C1 segment of cervical spinal cord (tissue), 14 donors: ENCODE measurements at places on chromosomes 1 and 21.

GRCh38 chr1:28855469-28855951, 43.5 kb downstream of the OPRD1 start:
- DNase-seq, result no peak

DNA sequence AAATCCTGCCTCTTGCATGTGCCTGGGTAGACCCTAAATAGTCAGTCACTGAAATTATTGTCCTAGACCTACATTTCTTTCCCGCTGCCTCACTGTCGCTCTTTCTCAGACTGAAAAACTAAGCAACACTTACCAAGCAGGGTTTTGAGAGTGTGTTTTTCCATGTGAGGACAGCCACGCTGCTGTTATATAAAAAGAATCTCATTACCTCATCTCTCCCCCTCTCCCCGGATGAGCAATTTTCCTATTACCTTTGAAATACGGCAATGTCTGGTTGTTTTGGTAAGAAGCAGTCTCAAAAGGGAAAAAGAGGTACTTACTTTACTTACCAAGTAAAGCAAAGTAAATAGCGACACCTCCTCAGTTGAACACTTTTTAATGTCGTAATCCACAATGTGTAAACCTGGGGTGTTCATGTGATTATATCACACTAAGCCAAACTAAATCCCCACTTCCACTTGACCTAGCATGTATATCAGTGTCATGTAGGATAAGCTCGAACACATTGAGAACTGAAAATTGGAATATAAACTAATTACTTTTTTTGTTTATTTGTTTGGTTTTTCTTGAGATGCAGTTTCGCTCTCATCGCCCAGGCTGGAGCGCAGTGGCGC, 12.2 kb upstream of the VN1R5 start:
- no peak for DNase-seq

- DNase-seq, result no peak
Measured at GRCh38 chr1:117113199-117113598, 8.3 kb downstream of the TRIM45 start.

DNA sequence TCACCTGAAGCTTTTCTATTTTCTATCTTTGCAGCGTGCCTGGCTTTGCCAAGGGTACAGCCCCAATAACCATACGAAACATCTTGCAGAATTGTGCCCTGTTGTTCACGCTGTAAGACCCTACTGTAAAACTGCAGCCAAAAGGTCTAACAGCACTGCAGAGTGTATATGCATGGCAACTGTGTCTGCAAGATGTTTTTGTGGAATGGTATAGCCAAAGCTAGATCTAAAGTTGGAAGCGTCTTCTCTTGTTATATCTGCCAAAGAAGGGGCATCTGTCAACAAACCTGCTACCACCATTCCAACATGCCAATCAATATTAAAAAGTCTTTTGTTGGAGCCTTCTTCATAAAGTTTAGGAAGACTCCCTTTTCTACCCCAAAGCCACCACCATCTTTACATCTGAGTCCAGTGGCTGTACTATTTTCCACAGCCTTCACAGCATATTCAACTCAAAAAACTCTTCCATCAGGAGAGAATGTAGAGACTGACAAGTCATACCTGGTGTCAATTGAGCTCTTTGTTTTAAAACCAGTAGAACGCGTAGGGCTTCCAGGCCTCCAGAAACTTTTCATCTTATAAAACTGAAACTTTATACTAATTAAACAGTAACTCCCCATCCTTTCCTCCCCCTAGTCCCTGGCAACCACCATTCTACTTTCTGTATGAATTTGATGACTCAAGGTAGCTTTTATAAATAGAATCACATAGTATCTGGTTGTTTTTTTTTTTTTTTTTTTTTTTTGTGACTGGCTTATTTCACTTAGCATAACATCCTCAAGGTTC, 40.0 kb downstream of the ZSCAN20 start:
- DNase-seq, result no peak

DNA sequence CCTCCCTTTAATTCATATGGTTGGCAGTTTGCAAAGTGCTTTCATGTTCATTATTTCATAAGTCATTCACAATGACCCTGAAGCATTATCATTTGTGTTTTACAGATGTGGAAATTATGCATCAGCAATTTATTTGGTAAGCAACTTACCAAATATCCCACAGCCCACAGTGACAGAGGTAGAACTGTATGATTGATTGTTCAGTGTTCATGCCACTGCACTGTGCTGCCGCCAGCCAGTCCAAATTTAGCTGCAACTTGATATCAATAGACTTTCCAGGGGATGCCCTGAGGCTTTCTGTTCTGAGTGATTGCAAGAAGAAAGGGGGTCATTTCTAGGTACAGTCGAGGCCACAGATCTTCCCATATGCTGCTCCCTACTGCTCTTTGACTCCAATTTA, 380.3 kb downstream of the PLPP3 start:
- DNase-seq, result no peak

- no peak for DNase-seq
Measured at GRCh38 chr1:225995919-225996864, 3.0 kb downstream of the SDE2 start.

DNA sequence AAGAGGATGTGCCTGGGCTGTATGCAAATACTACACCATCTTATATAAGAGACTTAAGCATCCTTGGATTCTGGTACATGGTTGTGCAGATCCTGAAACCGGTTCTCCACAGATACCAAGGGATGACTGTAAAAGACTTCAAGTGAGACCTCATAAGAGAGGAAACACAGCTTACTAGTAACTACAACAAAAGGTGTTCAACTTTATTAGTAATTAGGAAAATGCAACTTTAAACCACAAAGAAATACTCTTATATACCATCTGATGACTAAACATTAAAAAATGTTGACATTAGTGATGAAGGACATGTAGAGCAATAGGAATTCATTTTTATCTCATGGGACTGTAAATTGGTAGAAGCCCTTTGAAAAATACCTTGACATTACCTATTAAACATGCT, 102.7 kb downstream of the RASAL2 start:
- no peak for DNase-seq

- no peak for DNase-seq
Measured at GRCh38 chr1:15628003-15628402, 10.7 kb downstream of the DDI2 start.

DNA sequence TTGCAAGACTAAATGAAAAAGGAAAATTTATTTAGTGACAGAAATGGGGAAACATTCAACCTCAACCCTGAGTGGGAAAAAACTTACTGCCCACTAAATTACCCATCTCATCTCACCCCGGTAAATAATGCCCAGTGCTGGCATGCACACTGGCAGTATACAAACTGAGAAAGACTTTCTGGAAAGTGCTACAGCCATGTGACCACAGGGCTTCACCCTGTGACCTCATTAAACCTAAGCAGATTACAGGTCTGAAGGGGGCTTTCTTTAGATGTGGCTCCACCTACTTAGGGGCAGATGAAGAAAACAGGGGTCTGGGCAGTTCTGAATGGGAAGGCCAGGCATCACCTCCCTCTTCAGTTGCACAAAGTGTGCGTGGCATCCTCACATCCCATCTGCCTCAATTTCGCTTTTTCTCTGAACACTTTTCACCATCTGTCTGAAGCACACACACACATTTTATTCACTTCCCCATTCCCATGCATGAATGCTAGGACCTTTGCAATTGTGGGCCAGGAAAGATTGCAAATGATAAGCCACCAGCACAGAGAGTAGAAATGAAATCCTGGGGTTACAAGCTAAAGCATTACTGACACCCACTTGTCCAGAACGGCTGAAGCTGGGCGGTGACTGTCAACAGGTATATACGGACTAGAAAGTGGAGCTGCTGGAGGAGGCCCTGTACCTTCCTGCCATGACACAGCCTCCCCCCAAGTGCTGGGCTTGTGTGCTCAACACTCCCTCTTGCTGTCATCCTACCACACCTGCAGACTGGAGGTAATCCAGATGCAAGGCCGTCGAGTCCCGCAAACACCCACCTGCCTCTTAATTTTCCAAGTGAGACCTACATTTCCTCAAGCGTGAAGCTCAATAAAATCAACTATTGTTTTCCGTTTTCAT, 2.7 kb downstream of the NADK start:
- no peak for DNase-seq

DNA sequence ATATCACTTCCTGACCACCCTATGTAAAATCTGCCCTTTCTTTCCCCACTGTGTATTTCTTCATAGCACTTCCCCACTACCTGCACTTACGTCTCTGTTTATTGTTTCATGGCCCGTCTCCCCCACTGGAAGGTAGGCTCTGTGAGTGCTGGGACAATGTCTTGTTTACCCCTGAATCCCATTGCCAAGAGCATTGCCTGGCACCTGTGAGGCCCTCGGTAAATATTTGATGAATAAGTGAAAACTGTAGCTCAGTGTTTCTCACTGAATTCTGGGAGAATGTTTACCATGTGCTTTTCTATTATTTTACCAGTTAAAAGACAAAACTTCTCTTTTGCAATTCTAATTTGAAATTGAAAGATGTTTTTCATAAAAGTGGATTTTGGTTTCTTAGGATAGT, 11.8 kb downstream of the NFASC start:
- no peak for DNase-seq

DNA sequence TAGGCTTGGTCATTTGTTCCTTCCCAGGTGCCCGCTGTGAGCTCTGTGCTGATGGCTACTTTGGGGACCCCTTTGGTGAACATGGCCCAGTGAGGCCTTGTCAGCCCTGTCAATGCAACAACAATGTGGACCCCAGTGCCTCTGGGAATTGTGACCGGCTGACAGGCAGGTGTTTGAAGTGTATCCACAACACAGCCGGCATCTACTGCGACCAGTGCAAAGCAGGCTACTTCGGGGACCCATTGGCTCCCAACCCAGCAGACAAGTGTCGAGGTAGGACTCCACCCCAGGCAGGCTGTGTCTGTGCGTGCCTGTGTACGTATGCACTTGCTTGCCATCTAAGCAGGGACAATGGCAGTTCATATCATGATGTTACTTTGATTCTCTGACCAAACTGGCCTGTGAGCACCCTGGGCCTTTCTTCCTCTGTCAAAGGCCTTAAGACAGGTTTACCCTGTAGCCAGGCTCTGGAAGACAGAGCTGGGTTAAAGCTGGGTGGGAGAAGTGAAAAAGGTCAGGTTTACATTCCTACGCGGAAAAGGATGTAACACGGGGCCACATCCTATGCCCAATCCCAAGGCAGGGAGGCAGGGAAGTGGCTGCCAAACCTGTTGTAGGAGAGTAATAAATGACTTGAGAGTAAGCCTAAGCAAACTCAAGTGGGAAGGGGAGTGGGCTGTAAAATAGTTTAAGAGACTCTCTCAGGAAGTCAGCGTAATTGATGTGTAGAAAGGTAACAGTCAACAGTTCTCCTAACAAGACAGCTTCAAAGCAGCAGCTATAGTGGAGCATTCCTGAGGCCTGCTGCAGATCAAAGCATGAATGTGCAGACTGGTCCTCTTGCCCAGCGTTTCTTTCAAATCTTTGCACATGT, 42.5 kb downstream of the LAMC2 start:
- no peak for DNase-seq

DNA sequence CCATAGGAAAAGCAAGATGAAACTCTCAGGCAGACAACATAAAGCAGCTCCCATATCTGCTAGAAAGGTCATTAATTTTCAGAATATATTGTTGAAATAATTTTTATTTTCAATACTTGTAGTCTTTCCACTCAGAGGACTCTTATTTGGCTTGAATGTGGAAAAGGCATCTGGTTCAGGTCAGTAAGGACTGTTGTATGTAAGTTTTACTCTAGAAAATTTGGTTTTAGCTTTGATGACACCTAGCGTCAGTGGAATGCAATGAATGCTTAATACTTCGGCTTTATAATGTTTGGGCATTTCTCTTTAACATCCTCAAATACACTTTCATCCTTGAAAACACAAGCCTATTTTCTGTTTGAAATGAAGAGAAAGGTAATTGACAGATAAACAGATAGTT, 63.3 kb downstream of the LRRC40 start:
- no peak for DNase-seq

DNA sequence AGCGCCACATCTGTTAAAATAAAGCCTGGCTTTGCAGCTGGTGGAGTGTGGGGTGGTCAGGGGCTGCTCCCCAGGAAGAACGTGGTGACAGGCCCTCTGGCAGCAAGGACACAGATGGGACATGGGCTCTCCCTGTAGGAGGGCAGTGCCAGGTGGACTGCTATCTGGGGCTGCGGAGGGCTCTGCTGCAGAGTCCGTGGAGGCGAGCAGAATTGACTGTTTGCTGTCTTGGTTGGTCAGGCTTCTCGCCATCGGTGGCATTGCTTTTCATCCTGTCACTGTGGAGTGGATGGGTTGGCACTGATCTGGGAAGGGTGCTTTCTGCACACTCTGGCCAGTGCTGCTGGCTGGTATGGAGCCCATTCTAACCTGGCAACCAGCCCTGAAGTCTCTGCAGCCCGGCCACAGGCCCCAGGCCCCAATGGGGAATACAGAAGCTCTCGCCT, 103.0 kb downstream of the LAMC2 start:
- DNase-seq, result no peak

- DNase-seq, result no peak
Measured at GRCh38 chr1:152951711-152952110, 4.7 kb downstream of the SPRR5 start.

DNA sequence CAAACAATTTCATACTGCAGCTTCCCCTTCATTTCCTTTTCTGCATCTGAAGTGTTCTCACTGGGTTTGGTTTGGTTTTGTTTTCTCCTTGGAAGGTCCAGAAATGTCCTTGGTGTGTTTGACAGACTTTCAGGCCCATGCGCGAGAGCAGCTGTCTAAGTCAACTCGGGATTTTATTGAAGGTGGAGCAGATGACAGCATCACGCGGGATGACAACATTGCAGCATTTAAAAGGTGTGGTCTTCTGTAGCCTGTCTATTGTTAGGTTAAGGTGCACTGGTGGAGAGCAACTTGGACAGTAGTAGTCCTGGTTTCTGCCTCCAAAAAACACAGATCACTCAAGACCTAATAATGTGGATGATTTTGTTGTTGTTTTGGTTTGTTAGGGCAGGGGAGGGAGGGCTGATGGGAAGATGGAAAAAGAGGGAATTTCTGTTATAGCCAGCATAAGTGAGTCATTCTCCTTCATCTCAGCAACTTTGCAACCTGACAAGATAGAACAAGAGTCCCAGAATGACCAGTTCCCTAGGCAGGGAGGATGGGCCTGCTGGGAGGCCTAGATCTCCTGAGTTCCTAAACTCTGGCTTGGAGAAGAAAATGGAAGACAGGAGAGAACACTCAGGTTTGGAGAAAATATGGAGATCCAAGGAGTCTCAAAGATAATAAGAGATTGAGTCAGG, 12.5 kb downstream of the HAO2 start:
- DNase-seq, result no peak

DNA sequence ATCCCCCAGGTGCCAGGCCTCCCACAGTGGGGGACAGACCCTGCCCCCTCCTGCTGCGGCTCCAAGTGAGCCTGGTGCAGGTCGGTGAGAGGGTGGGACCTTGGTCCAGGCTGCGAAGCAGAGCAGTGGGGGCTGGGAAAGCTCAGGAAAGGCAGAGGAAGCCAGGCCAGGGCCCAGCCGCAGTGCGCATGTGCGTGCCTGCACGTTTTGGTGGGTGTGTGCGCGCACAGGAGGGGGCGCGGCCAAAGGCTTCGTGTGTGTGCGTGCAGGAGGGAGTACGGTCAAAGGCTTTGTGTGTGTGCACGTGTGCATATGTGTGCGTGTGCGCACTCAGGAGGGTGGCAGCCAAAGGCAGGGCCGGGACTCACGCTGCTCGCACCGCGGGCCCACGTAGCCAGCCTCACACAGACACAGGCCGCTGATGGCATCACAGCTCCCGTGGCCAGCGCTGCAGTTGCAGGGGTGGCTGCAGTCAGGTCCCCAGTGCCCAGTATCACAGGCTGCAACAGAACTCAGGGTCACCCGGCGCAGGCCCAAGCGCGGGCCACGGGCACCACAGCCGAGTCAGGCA, 45.9 kb downstream of the ARHGEF16 start:
- DNase-seq, result no peak

GRCh38 chr1:41612953-41613352, 128.5 kb upstream of the EDN2 start:
- no peak for DNase-seq
